Activated CD8-positive, alpha-beta memory T cell treated with anti-CD3 and anti-CD28 coated beads for 1 hour (primary cell): ENCODE measurements at places on chromosomes 13 and 19.

DNA sequence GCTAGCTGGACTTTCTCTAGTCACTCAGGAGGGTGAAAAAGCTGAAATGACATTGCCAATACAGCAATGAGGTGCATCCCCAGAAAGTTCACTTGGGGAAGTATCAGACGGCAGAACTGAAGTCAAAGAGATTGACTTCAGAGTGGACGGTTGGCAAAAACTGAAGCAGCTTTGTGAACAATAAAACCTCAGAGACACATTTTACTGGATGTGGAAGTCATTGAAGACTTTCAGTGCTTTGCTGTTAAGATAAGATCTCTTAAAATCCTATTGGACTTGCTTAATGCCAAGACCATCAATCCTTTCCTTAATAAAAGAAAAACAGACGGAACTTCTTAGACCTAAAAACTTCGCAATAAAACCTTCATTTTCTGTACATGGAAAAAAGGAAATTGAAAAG is 103.7 kb downstream of the ABCC4 start:
- DNase-seq: no peak

DNA sequence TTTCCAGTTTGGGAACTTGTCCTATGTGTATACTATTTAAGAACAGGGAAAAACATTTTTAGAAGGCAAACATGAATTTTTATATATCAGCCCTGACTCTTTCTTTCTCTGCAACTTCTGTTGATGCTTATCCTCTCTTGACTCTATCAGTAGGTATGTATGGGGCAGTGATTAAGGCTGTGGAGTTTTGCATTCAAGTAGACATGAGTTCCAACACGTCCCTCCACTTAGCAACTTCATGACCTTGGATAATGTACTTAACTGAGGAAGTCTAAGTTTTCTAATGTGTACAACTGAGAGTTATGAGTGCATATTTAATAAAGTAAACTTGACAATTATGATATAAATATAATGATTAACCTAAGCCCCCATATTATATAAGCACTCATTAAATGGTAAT is 414.6 kb downstream of the TDRD3 start:
- no peak for DNase-seq

- DNase-seq: no peak
These were observed 2.5 kb downstream of the SLC1A6 start for GRCh38 chr19:14977128-14977527.

DNA sequence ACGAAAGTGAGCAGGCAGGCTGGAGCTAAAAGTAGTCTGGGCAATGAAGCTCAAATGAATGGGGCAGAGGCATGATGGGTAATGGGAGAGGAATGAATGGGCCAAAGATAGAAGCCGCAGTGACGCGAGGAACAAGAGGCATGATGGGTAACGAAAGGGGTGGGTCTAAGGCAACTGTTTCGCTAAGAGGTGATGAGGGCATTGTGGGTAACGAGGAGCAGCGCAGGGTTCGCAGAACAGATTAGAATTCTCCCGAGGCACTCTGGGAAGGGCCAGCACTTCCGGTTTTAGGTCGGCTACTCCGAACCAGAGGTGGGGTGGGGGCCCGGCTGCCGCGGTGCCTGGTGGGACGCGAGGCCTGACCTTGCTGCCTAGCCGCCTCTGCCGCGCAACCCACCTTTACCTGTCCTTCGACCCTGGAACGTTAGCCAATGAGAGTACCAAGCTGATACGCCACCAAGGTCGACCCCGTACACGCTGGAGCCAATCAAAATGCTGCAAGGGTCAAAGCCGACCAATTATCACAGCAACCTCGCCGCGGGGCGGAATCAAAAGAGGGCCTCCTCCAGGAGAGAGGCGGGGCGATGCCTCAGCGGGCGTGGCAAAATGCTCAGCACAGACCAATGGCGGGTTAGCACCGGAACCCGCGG is 563 bp upstream of the TOMM40 start:
- no peak for DNase-seq

GRCh38 chr19:33832633-33833032 is 36.0 kb downstream of the KCTD15 start:
- DNase-seq: no peak

DNA sequence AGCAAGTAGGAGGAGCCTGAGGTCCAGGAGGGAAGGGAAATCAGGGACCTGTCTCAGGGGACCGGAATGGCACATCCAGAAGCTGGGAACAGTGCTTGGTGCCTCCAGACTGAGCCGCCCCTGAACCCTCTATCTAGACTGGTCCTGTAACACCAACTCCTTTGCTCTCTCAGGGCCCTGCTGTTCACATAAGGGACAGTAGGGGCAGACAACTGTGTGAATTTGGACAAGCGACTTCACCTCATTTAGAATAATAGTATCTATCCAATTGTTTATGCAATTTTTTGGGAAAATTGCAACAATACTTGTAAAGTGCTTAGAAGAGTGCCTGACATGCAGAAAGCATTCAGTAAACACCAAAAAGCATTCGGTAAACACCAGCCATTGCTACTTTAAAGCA is 14.0 kb downstream of the SYMPK start:
- DNase-seq: no peak

DNA sequence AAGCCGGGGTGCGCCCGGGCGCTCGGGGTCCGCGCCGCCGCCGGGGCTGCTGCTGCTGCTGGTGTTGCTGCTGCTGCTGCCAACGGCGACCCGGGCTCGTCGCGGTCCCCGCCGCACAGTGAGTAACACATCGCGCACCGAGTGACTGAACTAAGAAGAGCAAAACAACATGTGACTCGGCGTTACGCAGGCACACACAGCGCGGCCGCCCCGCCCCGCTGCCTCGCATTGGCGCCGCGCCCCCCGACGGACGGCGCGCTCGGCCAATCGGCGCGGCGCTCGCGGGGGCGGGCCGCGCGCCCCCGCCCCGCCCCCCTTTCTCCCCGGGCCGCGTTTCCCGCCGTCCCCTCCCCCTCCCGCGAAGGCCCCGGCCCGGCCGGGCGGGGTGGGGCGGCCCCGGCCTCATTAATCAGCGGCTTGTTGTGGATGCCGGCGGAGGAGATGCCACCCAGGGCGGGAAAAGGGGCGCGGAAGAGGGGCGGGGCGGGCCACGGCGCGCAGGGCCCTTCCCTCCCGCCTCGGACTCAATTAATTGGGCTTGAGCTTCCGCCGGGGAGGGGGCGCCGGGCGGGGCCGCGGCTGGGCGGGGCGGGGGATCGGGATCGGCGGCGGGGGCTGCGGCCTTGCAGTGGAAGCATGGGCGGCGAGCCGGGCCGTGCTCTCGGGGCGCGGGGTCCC is at the start of gene IRS2:
Gene IRS2, minus strand, starts transcription at position 127 of the 678 bp plus-strand sequence. CDS start 530 bp downstream, outside the sequence.
- peak; percentile 86 for DNase-seq

GRCh38 chr13:30652746-30653386 is 35.1 kb downstream of the USPL1 start:
- DNase-seq: no peak

- DNase-seq: no peak
These were observed 5.8 kb downstream of the KASH5 start for GRCh38 chr19:49393881-49394280.

DNA sequence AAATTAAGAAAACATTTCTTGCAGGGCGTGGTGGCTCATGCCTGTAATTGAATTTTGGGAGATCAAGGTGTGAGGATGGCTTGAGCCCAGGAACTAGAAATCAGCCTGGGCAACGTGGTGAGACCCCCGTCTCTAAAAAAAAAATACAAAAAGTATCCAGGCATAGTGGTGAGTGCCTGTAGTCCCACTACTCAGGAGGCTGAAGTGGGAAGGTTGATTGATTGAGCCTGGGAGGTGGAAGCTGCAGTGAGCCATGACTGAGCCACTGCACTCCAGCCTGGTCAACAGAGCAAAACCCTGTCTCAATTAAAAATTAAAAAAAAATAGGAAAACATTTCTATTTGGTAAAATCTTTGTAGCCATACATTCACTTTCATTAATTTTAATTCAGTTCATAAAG is 526.5 kb downstream of the PCDH9 start:
- DNase-seq: no peak

- no peak for DNase-seq
These were observed 7.9 kb upstream of the PDE4A start for GRCh38 chr19:10412257-10412977.

GRCh38 chr19:14023404-14024235 is 4.3 kb upstream of the RLN3 start:
- DNase-seq: no peak

DNA sequence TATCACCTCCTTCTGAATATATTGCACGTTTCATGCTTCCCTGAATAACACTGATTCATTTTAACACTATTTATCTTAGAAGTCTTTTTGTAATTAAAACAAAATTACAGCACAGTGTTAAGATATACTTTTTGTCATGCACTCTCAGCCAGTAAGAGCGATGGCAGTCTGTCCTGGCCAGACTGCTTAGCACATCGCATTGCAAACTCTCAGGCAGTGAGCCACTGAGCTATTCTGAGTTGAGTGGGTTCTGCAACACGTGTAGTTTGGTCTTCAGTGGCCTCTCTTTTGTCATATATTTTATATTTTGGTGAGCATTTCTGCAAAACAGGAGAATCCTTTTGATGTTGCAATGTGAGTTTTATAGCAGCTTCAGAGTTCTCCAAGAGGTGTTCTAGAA is 332.1 kb downstream of the HS6ST3 start:
- no peak for DNase-seq

- no peak for DNase-seq
These were observed 258.8 kb downstream of the ZNF536 start for GRCh38 chr19:30631033-30631370.

GRCh38 chr13:30900436-30900835 is 5.6 kb upstream of the MEDAG start:
- DNase-seq: no peak

DNA sequence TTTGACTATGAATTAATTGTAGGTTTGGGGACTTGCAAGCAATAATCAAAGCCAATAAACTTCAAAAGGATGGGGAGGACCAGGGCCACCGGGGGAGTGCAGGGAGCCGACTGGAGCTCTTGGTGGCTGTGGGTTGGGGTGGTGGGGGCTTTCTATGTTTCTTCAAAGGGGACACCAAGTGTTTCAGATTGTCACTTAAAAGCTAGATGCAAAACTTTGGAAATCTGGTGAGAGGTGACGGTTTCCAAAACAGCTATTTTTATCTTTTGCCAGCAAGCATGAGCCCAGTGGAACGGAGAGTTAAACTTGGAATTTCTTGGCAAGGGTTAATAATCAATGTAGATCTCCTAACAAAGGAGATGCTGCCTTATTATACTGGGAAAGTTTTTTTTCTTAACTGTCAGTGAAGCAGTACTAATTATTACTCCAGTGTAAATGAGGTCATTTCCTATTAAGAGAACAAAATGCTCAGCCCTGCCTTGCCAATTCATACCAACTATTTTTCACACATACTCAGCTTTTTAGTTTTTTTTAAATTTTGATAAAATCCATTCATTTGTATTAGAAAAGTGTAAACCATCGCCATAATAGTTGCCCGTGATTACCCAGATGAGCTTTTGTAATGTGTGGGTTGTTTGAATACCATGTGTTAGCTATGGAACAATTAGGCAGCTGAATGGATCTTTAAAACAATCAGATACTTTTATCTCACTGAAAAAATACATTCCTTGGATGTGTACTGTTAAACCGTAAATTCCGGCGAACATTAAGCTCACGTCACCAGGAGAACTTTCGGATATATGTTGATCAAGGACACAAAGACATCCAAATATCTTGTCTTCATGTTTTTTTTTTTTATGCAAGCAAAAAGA is 95.9 kb upstream of the ZNF536 start:
- no peak for DNase-seq

DNA sequence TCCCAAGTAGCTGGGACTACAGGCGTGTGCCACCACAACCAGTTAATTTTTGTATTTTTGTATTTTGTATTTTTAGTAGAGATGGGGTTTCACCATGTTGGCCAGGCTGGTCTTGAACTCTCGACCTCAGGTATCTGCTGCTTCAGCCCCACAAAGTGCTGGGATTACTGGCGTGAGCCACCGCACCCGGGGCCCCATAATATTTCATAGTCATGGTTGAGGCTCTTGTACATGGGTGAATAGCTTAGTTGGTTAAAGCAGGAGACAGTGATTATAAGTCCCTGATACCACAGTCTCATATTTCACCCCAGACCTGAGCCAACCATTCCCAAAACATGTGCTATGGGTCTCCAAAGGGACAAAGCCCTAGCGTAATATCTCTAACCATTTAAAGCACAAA is 26.1 kb downstream of the MBNL2 start:
- no peak for DNase-seq

DNA sequence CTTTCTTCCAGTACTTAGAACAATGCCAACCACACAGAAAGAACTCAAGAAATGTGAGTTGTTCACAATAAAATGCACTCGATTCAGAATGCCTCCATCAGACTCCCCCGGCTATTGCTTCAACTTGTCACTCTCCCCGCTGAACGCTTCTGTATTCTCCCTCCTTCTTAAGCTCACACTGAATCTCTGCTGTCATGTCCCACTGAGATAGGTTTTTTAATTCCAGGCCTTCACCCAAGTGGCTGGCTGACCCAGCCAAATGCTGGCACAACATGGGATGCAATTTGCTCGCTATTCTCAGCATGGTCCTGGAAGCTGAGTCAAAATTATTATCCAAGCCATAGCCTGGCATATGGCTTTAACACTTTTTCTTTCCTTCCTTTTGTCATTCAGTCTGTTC is 76.8 kb upstream of the SERP2 start:
- DNase-seq: no peak

GRCh38 chr13:112366907-112367646 is 9.1 kb upstream of the SPACA7 start:
- DNase-seq: no peak

DNA sequence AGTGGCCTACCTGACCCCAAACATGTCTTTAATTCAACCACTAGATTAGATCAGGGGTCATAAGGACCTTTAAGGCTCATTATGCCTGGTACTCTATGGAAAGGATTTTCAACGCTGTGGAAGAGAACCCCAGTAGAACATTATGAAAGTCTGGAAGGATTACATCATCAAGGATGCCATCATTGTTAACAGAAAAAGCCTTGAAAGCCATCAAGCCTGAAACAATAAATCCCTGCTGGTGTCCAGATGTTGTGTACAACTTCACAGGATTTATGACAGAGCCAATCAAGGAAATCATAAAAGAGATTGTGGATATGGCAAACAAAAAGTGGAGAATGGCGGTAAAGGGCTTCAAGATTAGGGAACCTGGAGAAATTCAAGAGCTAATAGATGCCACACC is 59.7 kb downstream of the NAA16 start:
- no peak for DNase-seq

- DNase-seq: no peak
These were observed 866.3 kb upstream of the SPRY2 start for GRCh38 chr13:81207231-81207630.

DNA sequence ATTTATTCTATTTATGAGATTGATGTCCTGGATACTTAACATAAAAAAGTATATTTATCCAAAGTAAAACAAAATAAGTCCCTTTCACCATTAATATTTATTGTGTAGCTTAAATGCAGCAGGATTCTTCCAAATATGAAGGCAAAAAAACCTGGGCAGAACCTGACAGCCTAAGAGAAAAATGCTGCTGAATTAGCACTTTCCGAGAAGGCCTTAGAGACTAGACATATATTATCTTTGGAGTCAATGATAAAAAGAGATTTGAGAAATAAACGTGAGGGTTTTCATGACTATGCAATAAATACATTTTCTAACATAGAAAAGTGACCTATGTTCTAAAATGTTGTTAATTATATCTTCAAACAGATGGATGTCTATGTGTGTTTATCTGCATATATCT is 566.9 kb downstream of the PCDH9 start:
- DNase-seq: no peak
